Neuronal stem cell (in vitro differentiated cells): ENCODE measurements at places on chromosomes 1 and 21.

DNA sequence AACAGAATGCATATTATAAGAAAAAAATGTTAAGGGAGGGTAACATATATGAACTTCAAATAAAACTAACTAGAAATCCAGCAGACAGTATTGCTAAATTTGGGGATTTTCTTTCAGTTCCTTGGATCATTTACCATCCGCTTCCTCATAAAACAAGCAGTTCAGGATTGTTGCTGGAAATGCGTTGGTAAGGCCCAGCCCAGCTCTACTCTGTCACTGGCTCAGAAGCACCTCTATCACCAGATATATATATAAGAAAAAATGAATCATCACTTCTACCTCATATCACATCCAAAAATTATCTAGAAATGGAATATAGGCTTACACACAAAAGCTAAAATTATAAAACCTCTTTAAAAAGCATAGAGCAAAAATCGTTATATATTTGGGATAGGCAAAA, 28.2 kb upstream of the COG2 start:
- DNase-seq = no peak
- H3K36me3 ChIP-seq = no peaks in the 10 kb centered on the region
- H3K27ac ChIP-seq = no peak overlapping the region
- no peak overlapping the region for H3K4me3 ChIP-seq
- no peaks in the 10 kb centered on the region for H3K4me1 ChIP-seq
- H3K27me3 ChIP-seq = no peaks in the 10 kb centered on the region

- peak; percentile 74 for DNase-seq
- no peaks in the 10 kb centered on the region for H3K27me3 ChIP-seq
- no peak overlapping the region for H3K27ac ChIP-seq
- peaks cover 2% of the 10 kb centered on the region for H3K4me1 ChIP-seq
Observed at GRCh38 chr21:31604591-31605190, 54.8 kb upstream of the SOD1 start.

DNA sequence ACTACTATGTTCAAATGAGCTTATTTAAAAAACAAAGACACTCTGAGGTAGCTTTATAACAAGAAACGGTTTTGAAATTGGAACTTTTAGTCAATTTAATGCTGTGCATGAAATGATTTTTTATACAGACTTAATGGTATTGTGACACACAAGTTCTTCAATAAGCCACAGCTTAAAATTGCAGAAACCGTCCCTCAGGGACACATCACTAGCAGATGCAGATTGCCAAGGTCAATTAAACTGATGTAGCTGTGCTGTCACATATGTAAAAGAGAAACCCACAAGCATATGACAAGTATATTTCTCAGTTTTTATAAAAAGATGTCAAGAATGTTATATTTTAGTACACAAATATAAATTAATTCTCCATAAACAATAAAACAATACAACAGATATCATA, 366.9 kb downstream of the DPYD start:
- H3K27ac ChIP-seq = no peak overlapping the region
- no peaks in the 10 kb centered on the region for H3K36me3 ChIP-seq
- DNase-seq = no peak

- H3K4me3 ChIP-seq = no peak overlapping the region
- H3K4me1 ChIP-seq = peaks cover 9% of the 10 kb centered on the region
- no peaks in the 10 kb centered on the region for H3K36me3 ChIP-seq
- DNase-seq = no peak
- H3K27me3 ChIP-seq = no peaks in the 10 kb centered on the region
- H3K27ac ChIP-seq = no peak overlapping the region
Observed at GRCh38 chr1:25526753-25527152, 16.7 kb upstream of the LDLRAP1 start.

DNA sequence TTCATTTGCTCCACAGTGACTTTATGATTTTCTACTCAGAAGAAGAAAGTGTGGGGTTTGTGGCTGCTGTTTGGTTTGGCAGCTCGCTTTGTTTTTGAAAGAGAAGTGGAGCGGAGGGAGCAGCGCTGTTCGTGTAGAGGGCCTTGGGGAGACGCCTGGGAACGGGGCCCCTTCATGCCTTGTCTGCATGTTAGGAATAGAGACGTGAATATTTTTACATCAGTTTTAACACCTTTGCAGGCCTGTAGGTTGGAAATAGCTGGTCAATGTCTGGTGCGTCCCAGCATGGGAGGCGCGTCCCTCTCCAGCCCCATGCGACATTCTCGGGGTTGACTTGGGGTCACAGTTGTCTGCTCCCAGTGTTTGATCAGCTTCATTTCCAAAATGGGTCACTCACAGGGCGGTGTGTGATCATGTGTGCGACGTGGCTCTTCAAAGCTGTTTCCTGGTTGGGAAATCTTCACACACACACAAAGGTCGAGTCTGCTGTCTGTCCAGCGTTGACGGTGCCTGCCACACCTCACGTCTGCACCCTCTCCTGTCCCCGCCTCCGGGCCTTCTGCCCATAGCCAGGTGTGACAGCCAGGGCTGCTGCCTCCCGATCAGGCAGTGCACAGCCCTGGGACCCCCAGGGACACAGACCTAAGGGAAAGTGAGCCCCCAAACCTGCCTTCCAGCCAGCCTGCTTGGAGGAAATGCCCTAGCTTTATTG, 149.2 kb downstream of the PSMG1 start:
- no peaks in the 10 kb centered on the region for H3K36me3 ChIP-seq
- H3K27ac ChIP-seq = no peak overlapping the region
- H3K4me1 ChIP-seq = peaks cover 1% of the 10 kb centered on the region
- H3K27me3 ChIP-seq = no peaks in the 10 kb centered on the region
- no peak for DNase-seq

DNA sequence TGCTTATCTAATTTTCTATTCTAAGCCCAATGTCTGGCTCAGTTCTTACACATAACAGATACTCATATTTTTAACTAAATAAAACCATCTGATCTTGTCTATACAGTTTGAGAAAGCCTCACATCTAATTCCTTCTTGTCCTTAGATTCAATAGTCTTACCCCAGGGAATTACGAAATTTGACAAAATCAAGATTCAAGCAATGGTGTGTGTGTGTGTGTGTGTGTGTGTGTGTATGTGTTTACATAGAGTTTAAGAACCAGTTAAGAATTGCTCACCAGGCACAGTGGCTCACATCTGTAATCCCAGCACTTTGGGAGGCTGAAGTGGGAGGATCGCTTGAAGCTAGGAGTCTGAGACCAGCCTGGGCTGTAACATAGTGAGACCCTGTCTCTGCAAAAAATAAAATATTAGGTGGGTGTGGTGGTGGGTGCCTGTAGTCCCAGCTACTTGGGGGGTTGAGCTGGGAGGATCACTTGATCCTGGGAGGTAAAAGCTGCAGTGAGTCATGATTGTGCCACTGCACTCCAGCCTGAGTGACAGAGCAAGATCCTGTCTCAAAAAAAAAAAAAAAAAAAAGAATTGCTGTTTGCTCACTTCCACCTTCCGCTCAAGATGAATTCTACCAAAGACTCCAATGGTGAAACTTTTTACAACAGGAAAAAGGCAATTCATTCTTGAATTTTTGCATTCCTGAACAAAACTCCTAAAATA, 6.2 kb downstream of the WDR64 start:
- no peak overlapping the region for H3K4me3 ChIP-seq
- no peak for DNase-seq
- H3K27ac ChIP-seq = no peak overlapping the region
- no peaks in the 10 kb centered on the region for H3K36me3 ChIP-seq
- H3K4me1 ChIP-seq = no peaks in the 10 kb centered on the region

- no peak for DNase-seq
- peaks cover 5% of the 10 kb centered on the region for H3K4me1 ChIP-seq
- no peak overlapping the region for H3K27ac ChIP-seq
- no peaks in the 10 kb centered on the region for H3K36me3 ChIP-seq
Observed at GRCh38 chr1:200290010-200290685, 119.7 kb downstream of the ZNF281 start.

GRCh38 chr1:2022063-2022770, 3.1 kb downstream of the GABRD start:
- no peak overlapping the region for H3K27ac ChIP-seq
- H3K27me3 ChIP-seq = peaks cover 10% of the 10 kb centered on the region
- peaks cover 2% of the 10 kb centered on the region for H3K4me1 ChIP-seq
- no peaks in the 10 kb centered on the region for H3K36me3 ChIP-seq

DNA sequence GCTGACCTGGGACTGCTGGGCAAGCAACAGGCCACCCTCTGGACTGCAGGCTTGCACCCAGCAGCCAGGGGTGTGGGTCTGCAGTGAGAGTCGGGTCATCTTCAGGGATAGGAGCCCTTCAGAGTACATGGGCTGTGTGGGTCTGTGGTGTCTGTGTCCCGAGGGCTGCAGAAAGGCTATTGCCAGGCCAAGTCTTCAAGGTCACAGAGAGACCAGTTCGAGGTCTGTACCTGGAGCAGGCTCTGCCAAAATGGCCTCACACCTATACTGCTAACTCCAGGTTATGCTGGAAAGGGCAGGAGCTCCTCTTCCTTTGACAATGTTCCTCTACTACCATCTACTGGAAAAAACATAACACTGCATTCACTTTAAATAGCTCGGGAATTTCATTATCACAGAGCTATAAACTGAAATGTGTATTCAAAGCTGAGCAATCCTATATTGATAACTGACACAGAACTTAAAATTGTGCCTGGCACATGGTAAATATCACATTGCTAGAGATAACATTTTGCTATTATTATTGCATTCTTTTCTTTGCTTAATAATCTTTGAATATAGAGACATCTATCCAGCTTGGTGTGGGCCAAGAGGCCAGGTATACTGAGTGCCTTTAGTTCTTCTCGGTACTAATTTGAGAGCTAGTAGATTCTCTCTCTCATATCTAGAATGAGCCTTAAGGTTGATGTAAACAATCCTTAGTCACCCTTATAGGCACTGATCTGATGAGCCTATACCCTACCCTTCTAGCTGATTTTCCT, 6.9 kb upstream of the DNAH14 start:
- no peaks in the 10 kb centered on the region for H3K27me3 ChIP-seq
- H3K36me3 ChIP-seq = no peaks in the 10 kb centered on the region
- no peak overlapping the region for H3K27ac ChIP-seq

- no peak overlapping the region for H3K4me3 ChIP-seq
- H3K27me3 ChIP-seq = no peaks in the 10 kb centered on the region
- no peaks in the 10 kb centered on the region for H3K36me3 ChIP-seq
Observed at GRCh38 chr1:168720839-168721238, 8.2 kb downstream of the DPT start.

DNA sequence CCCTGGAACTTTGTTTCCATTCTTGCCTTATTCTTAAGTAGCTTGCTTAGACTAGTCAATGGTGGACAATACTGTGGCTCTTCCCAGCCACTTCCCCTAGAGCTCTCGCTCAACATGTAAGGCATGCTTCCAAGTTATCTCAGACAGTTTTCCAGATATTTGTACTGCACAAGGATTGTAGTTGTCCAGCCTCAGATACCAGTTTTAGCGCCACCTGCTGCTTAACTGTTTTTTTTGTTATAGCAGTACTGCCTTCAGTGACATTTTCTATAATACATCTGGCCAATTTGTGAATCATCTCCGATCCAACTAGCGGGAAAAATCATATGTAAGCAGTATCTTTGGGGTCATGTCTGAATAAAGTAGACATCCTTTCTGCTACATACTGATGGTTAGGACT, 346.7 kb upstream of the ADGRL4 start:
- no peaks in the 10 kb centered on the region for H3K27me3 ChIP-seq
- no peaks in the 10 kb centered on the region for H3K36me3 ChIP-seq
- no peak overlapping the region for H3K4me3 ChIP-seq
- H3K4me1 ChIP-seq = peaks cover 2% of the 10 kb centered on the region
- no peak for DNase-seq
- no peak overlapping the region for H3K27ac ChIP-seq

DNA sequence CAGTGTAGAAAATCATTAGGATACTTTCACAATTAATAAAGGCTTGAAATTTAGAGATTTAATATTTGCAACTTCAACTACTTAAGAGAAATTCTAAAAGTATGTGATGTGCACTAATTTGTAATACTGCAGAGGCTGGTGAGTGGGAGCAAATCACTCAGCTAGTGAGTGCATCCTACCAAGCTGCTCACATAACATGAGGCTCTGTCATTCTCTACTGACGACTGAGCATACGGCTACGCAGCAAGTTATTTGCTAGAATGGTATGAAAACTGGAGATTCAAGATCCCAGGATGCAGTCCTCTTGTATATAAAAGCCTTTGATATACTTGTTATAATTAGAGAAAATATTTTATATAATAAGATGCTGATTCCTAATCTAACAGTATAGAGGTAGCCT, 90.1 kb downstream of the ATP1B1 start:
- no peak overlapping the region for H3K4me3 ChIP-seq
- DNase-seq = no peak
- no peak overlapping the region for H3K27ac ChIP-seq
- no peaks in the 10 kb centered on the region for H3K36me3 ChIP-seq
- H3K4me1 ChIP-seq = peaks cover 9% of the 10 kb centered on the region

DNA sequence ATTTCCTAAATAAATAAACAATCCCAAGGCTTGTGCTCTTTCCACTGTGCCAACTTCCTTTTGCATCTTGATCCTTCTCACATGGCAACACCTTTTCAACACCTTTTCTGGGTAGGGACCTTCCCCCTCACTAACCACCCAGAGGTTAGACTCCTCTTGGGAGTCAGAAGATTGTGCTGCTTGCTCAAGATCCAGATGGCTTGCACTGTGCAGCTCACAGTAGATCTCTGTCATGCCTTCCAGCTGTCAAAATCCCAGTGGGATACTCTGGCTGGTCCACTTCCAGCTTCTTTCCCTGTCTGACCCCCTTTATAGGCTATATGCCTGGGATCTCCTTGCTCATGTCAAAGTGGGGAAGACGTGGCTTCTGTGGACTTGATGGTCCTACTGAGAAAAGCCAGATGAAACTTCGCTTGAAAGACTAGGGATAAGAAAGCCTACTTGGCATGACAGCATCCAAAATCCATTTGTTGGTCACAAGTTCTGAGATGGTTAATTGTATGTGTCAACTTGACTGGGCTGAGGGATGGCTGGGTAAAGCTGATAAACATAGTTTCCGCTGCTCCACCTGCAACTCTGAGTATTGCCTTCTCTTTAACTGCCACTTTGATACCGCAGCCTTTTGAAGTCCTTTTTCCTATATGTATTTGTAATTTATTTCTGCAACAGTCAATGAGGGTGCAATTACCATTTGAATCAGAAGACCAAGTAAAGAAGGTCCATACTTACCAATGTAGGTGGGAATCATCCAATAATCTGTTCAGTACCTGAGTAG, 74.5 kb downstream of the S1PR1 start:
- peaks cover 10% of the 10 kb centered on the region for H3K4me1 ChIP-seq
- no peaks in the 10 kb centered on the region for H3K27me3 ChIP-seq
- DNase-seq = no peak

DNA sequence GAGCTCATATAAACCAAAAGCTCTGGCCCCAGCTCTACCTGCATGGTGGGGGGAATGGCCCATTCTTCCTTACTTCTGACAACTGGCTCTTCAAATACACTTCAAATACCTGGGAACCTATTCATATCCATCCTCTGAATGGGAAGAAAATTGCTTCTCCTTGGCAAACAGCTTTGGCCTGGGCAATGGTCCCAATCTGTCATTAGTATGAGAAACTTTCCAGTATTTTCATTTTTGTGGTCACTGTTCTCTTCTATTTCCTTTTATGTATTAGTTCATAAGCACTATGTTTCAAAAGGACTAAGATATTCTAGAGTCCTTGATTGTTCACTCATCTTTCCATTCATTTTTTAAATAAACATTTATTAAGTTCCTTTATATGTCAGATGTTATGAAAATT, 5.2 kb upstream of the HSD3B2 start:
- no peaks in the 10 kb centered on the region for H3K4me1 ChIP-seq
- no peak overlapping the region for H3K4me3 ChIP-seq
- no peak for DNase-seq
- H3K27ac ChIP-seq = no peak overlapping the region
- no peaks in the 10 kb centered on the region for H3K27me3 ChIP-seq
